ENCODE measurements at places on chromosomes 2 and 18.

GRCh38 chr2:141940709-141941108 lies 190.1 kb downstream of the LRP1B start:
- DNase-seq: no peak

DNA sequence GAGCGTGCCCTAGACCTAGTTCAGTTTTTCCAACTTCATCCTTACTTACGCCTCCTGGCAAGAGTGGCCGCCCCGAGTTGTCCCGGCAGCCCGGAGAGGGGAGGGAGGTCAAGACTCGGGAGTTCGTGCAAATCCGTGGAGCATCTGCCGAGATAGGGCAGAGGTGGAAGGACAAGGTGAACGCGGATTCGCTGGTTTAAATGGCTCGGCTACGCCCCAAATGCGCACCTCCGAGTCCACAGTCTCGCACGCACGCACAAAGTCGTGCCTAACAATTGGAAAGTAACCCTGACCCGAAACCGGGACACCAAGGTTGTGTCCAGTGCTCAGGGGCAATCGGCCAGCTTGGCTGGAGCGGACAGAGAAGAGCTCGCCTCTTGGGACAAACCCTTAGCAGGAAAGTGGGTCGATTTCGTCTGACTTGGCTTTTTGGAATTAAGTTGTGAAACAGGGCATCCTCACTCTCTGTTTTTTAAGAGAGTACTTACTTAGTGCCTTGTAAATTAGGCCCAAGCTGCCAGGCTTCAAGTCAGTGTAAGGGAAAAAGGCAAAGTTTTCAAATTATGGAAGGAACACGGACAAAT lies 726 bp upstream of the SS18 start:
- DNase-seq: no peak

DNA sequence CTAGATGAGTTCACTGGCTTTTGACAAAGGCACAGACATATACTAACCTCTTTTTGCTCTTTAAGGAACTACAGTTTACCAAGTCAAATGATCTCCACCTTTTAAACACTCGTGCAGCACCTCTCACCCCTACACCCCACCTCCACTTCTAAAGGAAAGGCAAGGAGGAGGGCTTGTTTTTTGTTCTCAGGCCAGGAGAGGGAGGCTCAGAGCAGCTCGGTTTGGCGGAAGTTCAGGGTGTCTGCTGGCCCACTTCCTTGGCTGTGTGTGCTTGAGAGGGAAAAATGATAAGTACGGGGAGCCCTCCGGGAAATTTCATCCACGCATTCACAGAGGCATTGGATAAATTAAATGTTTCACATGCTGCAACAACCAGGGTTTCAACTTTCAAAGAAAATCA lies 667.9 kb downstream of the BCL11A start:
- DNase-seq: no peak

DNA sequence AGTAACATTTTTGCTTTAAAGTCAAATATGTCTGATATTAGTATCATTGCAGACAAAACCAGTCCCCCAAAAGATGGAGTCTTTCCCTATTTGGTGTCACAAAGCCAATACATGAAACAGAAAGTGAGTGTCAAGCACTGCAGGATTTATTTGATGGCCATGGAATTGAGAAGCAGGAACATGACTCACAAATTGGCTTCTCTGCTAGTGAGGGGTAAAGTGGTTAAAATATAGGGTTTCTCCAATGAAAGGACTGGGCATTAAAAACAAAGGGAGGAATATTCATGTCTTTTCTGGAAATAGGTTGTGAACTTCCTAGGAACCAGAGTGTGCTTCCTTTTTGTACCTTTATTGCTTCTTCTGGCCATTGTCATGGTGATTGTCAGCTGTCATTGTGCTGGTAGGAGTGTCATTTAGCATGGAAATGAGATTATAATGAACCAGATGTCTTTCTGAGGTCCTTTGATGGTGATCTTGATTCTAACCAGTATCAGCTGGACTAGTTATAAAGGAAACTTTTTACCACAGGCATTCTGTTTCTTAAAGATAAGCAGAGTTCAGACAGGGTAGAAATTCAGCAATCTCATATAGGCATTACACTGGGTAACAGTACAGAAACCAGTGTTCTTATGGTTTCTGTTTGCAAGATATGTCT lies 4.1 kb downstream of the REG1B start:
- DNase-seq: no peak

GRCh38 chr2:222283634-222284033 lies 15.2 kb downstream of the PAX3 start:
- DNase-seq: no peak

DNA sequence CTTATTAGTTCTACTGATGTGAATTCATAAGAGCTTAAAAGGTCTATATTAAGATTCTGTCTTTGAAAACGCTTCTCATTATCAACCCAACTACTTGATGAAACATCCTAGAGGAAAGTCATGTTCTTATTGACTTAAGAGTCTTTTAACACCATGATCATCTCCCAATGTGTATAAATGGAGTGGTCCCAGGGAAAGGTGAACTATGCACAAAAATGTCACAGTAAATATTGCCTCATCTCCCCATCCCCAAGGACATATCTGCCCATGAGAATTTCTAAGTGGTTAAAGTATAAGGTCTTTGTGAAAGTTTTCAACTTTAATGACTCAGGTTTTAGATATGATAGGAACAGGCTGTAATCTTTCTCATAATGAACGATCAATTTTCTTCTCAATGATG lies 240.1 kb downstream of the IRS1 start:
- no peak for DNase-seq

- no peak for DNase-seq
Observed at GRCh38 chr2:129892360-129892759, 87.1 kb upstream of the RAB6C start.

DNA sequence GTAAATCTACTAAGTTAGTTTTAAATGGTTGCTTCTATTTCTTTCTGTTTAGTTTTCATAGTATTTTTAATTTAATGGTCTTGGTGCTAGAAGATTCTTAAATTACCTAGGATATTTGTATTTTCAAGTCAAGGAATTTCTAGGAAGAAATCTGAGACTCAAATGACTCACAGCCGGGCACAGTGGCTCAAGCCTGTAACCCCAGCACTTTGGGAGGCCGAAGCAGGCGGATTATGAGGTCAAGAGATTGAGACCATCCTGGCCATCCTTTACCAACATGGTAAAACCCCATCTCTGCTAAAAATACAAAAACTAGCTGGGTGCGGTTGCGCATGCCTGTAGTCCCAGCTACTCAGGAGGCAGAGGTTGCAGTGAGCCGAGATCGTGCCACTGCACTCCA lies 95.5 kb downstream of the C2orf74 start:
- no peak for DNase-seq

Data from AG10803 (cell line).